ENCODE measurements at places on chromosomes 5 and 9.

GRCh38 chr5:142841511-142842265 is 71.5 kb downstream of the ARHGAP26 start:
- no peak for DNase-seq

- DNase-seq = no peak
Measured at GRCh38 chr5:58548068-58548467, 34.8 kb upstream of the RAB3C start.

GRCh38 chr5:136396886-136397285 is 31.5 kb upstream of the TRPC7 start:
- DNase-seq = no peak

DNA sequence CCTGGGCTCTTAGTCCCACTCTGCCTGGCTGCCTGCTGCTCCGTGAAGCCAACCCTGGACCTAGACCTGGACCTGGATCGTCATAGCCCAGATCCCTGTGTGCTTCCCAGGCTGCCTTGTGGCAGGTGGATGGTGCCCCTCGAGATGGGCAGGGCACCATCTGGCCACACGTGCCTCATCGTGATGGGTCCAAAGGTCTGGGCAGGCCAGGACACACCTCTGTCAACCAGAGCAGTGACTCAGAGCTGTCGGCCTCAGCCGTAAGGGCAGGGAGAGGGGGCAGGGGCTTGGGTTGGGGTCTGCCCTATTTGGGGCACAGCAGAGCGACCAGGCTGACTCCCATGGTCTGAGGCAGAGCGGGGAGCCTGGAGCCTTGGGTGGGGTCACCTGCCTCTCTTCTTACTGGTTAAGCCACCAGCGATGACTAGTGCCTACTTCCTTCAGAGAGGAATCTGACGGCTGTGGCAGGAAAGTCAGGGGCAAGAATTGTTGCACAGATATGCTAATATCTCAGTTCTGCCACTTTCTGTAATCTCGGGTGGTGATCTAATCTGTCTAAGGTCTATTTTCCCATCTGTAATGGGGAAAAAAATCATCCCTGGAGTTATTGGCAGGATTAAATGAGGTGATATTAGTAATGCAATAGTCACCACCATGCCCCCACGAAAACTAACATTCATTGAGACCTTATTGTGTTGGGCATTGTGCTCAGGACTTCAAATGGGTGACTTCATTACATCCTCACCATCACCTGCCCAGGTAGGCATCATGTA is 3.2 kb upstream of the CDHR2 start:
- no peak for DNase-seq

DNA sequence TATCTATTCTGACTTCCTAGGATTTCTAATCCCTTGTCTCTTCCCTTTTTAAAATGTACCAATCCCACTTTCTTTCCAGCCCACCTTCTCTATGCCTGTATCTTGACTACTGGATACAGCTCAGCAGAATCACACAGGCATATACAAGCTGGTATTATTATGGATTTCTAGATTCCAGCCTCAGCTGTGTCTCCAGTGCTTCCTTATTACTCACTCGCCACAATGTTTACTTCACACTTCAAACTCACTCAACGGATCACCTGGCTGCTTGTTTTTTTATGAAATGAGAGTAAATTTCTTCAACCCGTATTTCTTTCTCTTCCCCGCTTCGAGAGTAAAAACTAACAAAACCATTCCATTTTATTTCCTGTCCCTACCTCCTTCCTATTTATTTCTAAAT is 38.8 kb downstream of the CWC27 start:
- DNase-seq = no peak

DNA sequence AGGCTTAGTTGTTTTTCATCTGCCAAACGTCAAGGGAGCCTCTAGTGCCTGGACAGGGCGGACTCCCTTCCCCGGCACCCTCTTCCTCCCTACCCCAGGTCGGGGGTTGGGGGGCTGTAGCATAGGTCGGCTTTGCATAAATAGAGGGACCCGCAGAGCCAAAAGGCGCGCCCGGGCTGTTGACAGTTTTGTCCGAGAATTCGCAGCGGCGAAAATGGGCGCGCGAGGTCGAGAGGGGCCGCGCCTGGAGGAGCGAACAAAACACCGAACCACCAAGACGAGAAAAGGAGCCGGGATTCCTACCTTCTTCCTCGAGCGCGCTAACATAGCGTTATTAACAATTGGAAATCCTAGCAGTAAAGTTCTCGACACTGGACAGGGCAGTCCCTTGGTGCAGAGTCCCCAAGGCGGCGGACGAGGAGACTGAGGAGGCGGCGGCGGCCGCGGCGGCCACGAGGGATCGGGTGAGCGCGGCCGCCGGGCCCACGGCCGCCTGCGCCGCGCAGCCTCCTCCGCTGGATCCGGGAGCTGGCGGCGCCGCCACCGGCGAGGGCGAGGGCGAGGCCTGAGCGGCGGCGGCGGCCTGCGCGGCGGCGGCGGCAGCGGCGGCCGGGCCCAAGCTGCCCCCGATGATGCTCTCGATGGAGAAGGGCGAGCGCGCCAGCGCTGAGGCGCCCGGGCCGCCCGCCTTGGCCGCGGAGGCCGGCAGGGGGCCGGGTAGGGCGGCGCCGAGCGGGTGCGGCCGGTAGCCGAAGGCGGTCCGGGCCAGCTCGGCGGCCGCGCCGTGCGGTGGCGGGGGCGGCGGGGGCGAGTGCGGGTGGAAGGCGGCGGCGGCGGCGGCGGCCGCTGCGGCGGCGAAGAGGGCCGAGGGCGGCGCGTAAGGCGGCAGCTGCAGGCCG is 1.7 kb downstream of the FOXD1 start:
- DNase-seq = no peak

GRCh38 chr5:131151216-131151615 is 13.8 kb downstream of the HINT1 start:
- DNase-seq = no peak

- peak; percentile 74 for DNase-seq
Measured at GRCh38 chr5:97838214-97838613, 655.2 kb upstream of the RIOK2 start.

DNA sequence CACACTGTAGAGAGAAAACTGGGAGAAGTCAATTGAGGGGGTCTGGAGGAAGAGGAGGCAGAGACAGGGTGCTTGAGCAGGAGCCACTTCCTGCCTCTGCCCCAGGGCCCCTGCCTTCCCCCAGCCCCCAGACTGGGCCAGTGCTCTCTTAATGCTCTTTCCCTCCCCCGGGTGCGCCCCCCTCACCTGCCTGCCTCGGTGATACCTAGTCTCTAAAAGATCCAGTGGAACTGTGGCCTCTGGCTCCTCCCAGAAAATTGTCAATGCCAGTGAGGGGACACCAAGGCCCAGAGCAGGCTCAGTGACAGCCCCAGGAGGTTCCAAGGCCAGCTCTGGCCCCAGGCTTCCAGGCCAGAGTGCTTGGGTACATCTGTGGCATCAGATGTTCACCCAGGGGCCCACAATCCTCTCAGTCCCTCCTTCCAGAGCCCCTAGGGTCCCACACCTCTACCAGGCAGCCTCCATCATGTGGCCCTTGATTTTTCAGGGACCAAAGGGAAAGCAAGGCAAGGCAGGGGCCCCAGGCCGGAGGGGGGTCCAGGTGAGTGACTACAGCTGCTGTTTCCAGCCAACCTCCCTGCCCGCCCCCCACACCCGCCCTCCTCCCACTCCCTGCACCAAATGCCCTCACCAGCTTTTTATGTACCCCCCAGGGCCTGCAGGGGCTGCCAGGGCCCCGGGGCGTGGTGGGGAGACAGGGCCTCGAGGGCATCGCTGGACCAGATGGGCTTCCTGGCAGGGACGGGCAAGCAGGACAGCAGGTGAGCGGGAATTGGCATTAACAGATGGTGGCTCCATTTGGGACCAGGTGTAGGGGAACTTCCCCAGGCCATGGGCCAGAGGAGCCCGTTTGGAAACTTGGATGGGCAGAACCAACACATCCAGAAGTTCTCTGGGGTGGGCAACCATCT is 33.1 kb upstream of the ORM1 start:
- no peak for DNase-seq

DNA sequence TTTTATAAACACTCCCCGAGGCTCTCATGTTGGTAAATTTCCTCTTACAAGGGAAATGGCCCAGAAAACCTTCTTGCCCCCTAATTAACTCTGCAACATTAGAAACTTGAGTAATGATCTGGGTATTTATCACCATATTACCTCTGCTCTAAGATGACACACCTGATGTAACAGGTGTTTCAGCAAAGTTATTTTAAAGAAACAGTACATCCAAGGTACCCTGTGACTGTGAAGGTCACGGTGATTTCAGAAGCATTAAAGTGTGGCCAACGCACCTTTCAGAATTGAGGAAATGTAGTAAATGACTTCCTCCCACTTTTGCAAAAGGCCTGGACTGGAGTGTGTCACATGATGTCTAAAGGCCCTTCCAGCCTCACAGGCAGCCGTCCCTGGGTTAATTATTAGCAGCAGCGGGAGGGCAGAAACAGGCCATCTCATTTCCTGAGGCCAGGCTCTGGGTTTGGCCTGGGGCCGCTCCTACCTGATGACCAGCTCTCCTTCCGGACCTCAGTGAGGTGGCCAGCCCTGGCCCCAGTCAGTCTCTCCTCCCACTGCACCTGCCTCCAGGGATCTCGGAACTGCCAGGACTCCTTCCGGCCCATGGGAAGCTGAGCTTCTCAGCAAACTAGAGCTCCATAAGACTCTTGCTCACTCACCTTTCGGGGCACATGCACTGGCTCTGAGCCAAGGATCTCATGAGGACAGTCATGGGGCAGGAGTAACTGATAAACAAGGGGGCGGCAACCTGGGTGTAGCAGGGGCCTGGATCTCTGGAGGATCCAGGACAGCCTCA is 20.7 kb downstream of the PTPN3 start:
- DNase-seq = no peak

DNA sequence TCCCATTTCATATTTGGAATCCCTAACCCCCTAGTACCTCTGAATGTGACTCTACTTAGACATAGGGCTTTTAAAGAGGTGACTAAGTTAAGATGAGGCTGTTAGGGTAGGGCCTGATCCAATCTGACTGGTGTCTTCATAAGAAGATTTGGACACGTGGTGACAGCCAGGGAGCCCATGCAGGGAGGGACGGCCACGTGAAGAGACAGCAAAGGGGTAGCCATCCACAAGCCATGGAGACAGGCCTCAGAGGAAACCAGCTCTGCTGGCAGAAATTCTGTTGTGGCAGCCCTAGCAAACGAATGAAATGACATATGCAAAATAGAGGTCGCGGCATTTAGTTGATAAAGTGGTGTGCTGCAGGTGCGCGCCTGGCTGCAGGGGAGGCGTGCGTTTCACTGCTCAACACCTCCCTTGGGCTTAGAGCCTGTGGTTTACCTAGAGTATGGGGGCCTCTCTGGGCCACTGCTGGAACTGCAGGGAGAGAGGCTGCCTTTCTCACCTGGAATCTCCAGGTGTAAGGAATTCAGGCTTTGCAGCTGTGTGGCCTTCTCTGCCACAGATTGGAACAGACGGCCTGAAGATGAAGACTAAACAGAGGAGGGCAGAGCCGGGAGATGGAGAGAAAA is 7.1 kb upstream of the AFAP1L1 start:
- DNase-seq = no peak

DNA sequence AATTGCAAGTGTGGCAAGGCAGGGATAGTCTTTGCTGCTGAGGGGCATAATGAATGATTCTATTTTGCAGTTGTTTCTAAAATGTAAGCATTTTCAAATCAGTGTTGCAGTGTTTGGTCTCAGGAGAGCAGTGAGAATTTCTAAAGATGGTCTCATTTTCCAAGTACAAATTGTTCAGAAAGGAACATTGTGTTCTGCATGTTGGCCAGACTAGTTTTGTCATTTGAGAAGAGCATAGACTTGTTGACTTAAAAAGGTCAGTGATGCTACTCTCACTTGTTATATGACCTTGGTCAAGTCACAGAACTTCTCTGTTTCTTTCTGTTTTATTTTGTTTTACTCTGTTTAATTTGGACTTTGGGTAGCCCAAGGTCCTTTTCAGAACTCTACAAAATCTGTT is 344.6 kb downstream of the OSTF1 start:
- DNase-seq = no peak

DNA sequence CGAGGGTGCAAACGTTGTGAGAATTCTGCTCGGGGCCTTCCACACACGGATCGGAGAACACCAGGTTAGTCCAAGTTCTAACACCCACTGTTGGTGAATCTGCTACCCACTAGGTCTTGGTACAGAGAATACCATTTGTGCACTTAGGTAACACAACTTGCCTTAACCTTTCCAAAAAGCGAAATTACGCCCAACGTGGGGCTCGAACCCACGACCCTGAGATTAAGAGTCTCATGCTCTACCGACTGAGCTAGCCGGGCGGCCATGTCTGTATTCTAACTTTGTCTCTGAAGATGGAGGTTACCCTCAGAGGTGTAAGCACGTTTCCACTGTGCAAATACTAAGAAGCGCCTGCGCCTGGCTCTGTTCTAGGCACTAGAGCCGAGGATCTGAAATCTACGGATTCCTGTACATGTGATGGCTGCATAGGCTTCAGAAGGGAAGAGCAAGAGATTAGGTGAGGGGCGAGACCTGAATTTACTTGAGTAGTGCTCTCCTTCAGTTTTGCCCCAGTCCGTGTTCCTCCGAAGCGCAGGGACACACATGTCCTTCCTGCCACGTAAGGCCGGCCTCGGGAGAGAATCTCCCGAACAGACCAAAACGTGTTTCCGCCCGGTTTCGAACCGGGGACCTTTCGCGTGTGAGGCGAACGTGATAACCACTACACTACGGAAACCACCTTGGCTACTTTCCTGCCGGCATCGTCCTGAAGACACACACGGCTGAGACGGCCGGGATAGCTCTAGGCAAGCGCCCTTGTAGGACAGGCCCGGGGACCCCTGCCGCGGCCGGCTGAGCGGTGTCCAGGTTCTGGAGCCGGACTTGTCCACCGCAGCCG is 1.1 kb upstream of the TRIM41 start:
- DNase-seq = no peak

- DNase-seq = no peak
Measured at GRCh38 chr9:72315089-72315509, 49.9 kb downstream of the ZFAND5 start.

DNA sequence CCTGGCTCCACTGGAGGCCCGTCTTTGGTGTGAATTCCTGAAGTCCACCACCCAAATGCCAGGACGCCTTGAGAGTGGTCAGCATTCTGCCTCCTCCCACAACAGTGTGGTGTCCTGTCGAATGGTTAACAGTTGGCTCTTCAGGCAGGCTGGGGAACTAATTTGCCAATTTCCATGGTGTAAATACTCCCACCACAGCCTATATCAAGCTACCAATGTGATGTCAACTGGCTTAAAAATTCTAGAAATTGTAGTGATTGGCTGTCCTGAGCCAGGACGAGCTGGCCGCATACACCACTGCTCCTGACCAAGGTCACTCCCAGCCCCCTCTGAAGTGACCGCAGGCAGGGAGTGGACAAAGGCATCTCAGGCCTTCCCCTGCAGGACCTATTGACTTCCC is 11.1 kb downstream of the UNC5A start:
- DNase-seq = no peak

- peak; percentile 64 for DNase-seq
Measured at GRCh38 chr5:143495821-143496275, 92.4 kb upstream of the NR3C1 start.

DNA sequence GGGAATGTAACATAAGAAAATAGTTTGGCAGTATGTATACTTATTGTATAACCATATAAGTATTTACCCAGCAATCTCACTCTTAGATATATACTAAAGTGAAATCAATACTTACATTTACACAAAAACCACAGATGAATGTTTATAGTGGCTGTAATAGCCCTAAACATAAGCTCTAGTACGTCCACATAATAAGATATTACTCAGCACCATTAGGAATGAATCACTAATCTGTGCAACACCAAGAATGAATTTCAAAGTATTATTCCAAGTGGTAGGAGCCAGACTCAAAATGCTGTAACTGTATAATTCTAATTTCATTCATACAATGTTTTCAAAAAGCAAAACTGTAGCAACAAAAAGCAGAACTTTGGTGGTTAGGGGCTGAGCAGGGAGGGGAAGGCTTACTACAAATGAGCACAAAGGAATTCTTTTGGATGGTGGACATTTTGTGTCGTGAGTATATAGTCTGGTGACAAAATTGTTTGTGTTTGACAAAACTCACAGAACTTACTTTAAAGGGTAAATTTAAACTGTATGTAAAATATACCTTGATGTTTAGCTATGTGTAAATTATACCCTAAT is 11.9 kb upstream of the C5orf46 start:
- no peak for DNase-seq

Measured in OCI-M1 (cell line).